ENCODE measurements at places on chromosomes 1 and 21.

DNA sequence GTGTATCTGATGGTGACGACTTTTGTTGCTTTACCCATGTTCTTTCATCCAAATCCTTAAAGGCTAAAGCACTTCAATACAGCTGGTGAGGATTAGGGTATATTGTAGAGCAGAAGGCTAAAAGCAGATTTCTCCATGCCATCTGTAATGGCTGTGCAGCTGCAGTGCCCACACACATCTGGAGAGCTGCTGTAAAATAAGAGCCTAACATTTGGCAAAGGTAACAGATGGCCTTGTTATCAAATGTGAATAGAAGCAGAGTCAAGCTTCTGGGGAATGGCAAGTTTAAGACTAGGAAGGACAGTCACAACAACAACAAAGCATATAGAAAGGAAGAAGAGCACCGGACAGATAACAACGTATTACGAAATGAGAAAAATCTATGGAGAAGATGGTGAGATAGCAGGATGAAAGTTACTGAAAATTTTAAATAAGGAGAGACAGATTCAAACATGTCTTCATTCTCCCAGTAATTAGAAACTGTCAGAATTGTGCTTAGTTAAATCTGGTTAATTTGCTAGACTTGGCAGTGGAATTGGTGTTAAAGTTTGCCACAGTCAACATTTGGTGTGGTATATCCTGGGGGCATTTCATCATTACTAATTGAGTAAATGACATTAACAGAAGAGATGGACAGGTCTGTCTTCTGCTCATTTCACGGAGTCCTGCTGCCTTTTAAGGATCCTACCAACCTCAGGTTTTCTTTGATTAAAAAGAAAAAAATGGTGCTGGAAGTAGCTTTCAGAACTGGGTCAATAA, 1093.2 kb downstream of the ADGRL2 start:
- no peak for DNase-seq

DNA sequence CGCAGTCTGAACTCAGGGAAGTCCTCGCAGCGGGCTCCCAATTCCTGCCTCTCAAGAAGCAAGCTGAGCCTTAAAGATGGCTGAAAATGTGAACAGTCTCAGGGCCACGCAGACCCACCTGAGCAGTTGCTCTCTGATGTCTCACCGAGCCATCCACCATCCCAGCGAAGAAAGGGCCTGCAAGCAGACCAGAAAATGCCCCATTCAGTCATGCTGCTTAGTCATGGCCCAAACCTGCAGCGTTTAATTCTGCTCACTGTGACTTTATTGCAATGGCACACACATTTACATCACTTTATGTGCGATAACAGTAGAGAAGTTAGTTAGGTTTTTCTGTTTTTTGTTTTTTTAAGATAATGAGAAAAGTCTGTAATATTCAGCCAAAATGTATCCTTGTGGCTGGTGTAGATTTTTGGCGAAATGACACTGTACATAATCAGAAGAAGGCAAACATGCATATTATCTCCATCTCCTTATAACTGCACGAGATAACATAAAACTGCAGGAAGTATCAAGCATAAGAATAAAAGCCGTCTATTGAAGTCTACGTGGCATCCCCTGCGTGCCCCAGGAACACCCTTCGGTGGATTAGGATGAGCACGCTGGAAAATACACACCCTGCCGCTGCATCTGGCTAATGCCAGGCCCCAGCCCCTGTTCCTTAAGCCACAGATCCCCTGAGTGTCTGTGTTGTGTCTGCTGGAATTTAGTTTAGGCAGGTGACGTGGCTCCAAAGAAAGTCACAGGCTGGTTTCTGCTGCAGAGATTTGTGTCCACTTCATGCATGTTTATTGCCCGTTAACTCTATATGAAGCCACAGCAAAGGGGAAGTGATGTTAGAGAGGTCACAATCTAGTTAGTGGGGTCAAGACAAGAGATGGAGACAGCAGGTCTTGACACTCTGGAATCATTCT, 119.8 kb upstream of the IRF2BP2 start:
- no peak for DNase-seq

- no peak for DNase-seq
Observed at GRCh38 chr1:8427986-8428385, 110.1 kb downstream of the SLC45A1 start.

DNA sequence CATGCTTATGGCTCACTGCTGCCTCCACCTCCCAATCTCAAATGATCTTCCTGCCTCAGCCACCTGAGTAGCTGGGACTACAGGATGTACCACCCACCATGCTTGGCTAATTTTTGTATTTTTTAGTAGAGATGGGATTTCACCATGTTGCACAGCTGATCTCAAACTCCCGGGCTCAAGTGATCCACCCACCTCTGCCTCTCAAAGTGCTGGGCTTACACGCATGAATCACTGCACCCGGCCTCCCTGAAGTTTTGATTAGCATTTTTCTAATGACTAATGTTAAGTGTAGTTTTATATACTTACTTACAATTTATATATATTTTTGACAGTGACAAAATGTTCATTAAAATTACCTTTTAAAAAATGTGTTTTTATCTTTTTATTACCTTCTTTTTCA, 41.1 kb downstream of the ZNF678 start:
- DNase-seq, result no peak

GRCh38 chr21:30329203-30329875, 8.2 kb downstream of the KRTAP27-1 start:
- no peak for DNase-seq

DNA sequence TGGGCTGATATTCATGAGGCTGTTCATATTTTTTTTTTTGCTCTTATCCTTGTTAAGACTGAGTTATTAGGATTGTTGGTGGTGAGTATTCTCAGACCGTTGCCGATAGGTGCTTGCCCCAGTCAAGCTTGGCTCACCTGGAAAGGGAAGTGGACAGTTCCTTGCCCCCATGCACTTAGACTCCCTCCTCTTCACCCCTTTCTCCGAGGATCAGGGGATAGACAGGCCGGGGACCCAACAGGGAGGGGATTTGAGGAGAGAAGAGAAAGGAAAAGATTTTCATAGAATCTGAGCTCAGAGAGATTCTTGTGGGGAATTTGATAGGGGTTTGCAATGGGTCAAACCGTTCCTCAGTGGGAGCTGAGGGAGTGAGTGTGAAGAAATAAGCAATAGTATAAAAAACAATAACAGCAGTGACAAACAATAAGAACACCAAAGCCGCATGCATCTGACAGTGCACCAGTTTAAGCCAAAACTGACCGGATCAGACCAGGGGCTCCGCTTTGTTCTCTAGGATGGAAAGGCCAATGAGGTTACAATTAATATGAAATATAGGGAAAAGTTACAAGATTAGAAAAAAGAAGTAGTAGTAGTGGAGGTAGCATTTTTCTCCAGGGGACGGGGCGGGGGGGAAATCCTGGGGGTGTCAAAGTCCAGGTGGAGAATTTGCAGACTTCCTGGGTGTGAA, 8.9 kb downstream of the PAX7 start:
- no peak for DNase-seq

- no peak for DNase-seq
Observed at GRCh38 chr21:45376459-45377324, 28.3 kb upstream of the COL18A1 start.

DNA sequence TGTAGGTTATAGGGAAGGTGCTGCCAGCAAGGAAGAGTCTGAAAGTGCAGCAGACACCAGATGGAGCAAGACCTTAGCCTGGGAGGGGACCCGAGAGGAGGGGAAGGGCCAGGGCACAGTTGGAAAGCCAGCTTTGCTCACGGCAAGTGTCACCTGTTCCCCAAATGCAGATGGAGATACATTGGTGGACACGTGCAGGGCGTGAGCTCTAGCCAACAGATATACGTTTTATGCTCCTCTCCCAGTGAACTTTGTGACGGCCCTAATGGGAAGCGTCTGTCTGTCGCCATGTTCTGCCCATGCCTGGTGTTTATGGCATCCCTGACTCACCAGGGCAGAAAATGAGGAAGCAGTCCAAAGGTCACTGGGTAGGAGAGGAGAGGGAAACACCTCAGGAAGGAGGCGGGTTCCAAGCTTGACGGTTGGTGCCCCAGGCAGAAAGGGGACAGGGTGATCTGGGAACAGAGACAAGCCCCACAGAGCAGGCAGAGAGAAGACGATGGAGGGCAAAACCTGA, 7.6 kb downstream of the GPA33 start:
- DNase-seq, result peak; percentile 59

DNA sequence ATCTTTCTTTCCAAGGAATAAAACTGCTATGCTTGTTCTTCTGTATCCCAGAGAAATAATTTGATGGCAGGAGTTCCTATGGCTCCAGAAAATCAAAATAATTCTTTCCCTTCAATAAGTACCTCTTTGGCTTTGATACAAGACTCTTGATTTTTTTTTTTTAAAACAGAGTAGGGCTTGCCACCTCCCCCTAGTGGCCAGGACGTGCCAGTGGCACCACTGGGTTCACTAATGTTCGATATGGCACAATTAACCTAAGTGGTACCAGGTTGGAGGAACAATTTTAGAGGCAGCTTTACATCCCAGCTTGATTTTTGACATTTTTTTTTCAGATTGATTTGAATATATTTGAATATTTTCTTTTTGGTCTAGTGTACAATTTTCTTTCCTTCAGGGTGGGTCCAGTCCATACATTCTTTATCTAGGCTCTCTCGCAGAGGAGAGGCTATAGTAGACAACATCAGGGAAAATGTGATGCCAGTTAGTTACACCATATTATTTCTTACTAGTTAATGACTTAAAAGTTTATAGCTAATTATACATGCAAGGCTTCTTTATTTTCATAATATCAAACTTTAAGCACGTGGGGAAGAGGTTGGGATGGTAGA, 330.9 kb downstream of the S1PR1 start:
- DNase-seq, result no peak

DNA sequence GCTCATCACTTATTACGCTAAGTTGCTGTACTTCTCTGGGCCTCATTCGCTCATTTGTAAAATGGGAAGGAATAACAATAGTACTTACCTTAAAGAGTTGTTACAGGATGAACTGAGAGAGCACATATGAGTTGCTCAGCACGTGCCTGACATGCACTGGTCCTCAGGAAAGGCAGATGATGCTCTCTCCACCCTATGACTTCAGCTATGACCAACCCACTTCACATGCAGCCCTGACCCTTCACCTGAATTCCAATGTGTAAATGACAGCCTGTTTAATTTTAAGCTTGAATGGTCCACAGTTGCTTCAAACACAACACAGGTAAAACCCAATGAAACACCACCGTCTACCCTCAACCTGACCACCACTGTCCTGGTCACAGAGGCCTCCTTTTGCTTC, 32.9 kb downstream of the GADD45A start:
- DNase-seq, result no peak

DNA sequence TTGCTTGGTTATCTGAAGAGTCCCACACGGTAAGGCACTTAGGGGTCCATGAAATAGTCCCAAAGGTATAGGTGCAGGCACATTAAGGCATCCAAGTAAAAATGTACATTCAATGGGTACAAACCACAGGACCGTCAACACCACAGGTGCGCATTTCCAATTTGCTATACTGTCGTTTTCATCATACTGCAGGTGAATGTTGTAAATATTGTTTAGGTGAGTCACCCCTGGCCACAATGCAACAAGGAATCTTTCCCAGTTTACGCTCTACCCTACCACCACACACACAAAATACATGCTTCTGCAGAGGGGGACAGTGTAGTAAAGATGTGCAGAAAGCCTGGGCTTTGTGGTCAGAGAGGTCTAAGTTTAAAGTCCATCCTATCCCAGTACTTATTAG, 13.7 kb downstream of the CADM3 start:
- DNase-seq, result no peak

DNA sequence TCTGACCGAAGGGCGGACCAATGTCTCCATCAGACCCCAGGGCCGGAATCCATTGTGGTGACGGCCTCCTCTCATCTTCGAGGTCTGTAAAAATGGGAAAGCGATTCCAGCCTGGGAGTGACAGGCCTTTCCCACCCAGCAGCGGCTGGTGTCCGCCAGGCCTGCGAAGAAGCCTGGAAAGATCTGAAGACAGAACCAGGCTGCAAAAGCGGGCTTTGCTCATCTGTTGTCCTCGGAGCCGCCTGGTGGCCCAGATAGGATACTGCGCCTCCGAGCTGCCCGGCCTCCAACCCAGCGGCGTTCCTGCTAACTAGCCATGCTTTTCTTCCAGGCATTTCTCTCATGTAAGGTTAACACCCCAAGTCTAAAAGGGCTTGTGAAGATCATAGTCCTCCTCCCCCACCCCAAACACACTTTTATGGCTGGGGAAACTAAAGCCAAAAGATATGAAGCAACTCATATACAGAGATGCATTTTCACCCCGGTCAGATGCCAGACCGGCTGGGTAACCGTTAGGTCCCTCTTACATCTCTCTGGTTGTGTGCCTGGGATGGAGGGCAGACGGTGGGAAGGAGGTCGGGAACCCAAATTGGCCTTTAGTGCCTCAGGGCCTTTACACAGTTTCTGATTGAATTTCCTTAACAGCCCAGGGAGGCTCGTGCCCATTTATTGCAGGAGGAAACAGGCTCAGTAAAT, 1.9 kb upstream of the DHRS3 start:
- peak; percentile 66 for DNase-seq

DNA sequence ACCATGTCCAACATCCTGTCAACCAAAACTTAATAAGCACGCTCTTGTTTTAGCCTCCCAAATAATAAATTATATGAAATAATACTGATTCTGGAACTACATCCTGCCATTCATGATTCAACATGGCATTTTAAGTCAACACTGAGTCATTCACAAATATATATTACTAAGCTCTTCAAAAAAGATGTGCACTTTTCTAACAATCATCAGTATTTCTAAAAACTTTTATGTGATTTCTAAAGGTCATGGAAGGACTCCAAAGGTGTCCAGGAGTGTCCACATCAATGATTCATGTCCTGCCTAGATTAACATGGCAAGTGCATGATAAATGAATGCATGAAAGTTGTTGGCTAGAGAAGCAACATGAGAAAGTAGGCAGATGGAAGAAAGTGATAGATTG, 51.6 kb downstream of the NEGR1 start:
- no peak for DNase-seq

DNA sequence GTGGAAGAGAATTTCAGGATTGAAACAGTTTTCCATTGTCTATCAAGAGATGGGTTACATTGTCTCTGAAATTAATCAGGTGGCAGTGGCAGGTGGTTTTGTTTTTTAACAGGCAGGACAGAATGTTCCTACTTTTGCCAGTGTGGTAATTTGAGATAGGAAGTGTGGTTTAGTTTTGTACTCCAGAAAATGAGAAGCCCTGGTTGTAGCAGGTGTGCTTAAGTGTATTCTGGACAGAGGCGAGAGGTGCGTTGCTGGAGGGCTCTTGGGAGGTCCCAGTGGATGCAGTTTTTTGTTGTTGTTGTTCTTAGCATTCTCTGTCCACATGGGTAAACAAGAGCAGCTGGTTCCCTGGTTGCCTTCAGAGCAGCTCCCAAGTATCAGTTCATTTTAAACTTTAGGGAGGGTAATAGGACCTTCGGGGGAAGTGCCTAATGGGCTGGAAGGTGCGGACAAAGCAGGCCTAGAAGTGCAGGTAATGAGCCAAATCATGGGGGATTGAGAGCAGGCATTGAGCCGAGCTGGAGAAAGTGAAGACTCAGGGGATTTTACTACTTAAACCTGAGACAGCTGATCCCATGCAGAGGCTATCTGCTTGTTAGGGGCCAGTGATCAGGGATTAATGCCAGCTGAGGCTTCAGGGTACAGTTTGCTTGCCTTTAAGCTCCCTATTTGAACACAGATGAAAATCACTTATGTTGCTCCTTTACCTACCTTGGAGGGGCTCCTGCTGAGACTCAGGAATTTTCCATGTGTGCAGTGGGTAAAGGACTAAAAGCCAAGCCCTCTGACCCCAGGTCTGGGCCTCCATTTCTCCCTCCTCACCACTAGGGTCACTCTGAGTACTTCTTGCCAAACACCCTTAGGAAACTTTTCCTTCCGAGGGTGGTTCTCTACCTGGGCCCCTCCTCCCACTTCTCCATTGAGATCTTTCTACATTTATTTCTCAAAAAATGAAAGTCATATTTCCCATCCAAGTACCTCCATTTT, 6.1 kb downstream of the PFKFB2 start:
- DNase-seq, result no peak
